ENCODE measurements at places on chromosomes 13 and 19.

DNA sequence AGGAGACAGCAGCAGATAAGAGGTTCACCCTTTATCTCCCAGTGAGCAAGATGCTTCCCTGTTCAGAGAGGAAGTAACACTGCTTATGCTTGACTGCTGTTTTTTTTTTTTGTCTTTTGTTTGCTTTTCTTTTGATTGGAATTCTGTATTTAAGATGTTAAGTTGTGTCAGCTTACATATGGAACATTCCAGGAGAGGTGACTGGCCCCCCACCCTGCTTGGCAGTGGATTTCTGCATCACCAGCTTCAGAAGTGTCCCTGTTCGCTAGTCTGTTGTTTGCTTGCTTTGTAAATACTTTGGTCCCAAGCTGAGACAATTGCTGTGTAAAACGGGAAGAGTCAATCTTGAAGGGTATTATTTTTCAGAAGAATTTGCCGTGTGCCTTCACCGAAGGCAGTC lies 43.0 kb downstream of the IFT88 start:
- no peak for DNase-seq

- no peak for DNase-seq
Observed at GRCh38 chr19:36819130-36819630, 19.0 kb downstream of the ZNF790 start.

GRCh38 chr13:41137951-41138350 lies 5.3 kb upstream of the KBTBD6 start:
- peak; percentile 74 for DNase-seq

DNA sequence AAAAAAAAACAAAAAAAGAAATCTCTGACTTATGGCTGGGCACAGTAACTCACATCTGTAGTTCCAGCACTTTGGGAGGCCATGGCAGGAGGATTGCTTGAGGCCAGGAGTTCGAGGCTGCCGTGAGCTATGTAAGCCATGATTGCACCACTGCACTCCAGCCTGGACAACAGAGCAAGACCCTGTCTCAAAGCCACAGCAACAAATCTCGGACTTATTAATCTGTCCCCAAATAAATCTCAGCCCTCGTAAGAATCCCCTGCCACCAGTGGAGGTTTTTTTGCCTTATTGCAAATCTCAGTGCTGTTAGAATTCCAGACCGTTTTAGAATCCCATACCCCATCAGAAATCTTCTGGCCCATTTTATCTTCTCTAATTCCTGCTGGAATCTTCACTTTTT lies 4.9 kb downstream of the SHKBP1 start:
- DNase-seq = no peak

DNA sequence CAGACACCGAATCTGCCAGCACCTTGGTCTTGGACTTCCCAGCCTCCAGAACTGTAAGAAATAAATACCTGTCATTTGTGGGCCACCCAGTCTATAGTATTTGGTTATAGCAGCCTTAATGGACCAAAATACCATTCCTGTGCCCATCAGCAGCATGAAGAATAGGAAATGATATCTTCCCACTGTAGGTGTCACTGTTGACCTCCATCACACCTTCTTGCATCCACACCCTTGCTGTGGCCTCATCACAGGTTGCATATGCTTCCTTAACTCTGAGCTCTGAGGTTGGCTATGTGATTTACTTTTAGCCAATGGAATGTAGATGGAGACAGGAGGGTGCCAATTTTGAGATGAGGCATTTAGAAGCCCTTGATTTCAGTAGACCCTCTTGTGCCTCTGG lies 242.0 kb upstream of the TSHZ3 start:
- DNase-seq = no peak

DNA sequence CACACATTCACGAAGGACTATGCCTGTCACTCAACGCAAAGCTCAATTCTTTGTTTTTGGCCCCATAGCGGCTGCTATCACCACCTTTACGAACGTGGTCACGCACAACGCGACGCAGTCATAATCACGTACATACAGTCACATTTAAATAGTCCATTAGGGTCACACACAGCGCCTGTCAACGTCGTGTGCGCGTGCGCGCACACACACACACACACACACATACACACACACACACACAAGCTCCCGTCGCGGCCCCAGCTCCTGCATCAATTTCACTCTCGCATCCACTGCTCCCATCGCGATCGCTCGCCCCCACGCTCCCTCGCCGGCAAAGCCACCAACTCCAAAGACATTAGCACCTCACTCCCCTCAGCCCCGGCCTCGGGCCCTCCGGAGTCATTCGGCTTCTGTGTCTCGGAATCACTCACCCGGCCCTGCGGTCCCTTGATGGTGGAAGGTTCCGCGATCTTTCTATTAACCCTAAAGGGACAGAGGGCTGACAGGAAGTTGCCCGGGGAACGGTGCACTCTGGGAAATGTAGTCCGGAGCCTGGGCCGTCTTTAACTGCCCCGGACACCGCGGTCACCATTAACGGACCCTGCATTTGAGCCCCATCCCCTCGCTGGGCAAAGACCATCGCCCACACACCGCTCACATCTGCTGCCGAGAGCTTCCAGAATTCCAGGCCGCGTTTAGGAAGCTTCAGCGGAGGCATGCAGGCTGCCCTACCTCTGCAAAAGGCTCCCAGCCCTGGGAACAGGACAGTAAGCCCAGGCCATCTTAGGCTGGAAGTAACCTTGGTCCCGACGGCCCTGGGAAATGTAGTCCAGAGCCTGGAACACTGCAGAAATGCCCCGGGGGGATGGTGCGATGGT lies at the start of gene ZNF790:
ZNF790 (minus strand) TSS at position 482 of the 878 bp plus-strand sequence. CDS start 12,768 bp downstream, outside the sequence.
- peak; percentile 86 for DNase-seq

GRCh38 chr19:58181902-58182576 lies 822 bp upstream of the ZNF274 start:
- peak; percentile 21 for DNase-seq

DNA sequence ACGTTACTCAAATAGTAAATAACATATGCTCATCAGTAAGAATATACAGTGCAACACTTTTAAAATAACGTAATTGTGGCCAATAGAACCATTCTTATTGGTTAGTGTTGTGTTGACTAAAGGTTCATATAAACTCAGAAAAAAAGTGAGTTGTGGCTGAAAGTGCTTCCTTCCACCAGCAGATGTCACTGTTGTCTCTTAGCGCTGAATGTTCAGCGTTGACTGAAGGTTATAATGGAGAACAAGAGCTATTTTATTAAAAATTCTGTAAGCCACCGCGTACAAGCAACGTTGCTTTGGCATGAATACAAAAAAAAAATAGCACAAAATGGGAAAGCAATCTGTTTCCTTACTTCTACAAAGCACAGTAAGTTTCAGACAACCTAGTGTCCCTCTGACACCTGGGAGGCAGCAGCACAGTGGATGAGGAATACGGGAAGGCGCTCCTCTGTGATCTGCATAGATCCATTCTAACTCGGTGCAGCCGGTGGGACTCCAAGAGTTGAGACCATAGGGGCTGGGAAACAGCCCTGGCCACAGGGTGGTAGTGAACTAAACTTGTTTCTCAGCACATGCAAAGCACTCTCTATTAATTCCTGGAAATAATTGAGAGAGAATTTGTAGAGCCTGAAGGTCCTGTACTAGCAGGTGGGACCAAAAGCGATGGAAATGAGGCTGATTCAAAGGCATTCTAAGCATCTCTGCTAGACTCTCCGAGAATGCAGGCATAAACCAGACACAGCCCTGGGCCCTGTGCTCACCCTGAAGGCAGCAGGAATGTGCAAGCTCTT lies 23.9 kb upstream of the OXGR1 start:
- DNase-seq = peak; percentile 44

DNA sequence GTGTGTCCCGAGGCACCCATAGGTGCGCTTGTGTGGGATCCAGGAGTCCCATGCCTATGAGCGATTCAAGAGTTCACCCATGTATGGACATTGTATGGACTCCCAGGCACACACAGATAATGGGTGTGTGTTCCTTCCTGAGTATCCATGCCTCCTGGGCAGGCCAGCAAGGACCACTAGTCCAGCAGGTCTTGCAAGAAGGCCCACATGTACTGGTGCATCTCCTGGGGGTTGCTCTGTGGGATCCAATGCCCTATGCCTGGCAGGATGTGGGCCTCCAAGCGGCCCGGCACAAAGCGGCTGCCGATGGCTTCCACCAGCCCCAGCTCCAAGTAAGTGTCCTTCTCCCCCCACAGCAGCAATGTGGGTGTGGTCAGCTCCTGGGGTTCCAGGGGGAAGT lies 5.0 kb downstream of the EPHX3 start:
- DNase-seq = no peak

DNA sequence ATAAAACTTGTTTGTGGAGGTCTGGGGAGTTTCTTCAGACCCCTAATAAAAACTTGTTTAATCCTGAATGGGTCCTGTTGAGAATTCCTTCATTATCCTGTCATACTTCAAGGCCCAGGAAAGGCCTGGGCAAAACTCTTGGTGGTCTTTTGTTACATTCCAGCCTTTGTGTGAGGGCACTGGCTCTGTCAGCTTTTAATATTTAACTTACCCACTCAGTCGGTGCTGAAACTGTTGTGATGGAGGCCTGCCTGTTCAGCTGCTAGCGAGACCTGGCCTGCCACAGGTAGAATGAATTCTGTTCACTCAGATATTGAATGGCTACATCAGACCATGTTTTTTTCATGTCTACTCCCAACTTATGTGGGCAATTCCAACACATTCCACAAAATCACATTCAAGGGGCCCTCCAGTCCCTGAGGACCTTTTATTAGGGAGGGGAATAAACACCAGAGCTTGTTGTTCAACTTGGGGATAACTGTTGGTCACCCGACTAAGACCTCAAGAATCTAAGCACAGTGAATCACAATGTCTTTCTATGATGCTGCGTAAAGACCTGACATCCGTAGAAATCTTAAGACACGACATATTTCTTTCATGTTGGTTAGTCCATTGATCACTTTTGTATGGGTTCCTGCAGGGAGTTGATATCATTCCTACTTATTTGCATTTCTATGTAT lies 12.5 kb downstream of the NLRP8 start:
- no peak for DNase-seq

- DNase-seq = no peak
Observed at GRCh38 chr13:32317716-32318465, 2.6 kb downstream of the BRCA2 start.

- DNase-seq = no peak
Observed at GRCh38 chr13:86906127-86906874, 764.9 kb upstream of the SLITRK5 start.

DNA sequence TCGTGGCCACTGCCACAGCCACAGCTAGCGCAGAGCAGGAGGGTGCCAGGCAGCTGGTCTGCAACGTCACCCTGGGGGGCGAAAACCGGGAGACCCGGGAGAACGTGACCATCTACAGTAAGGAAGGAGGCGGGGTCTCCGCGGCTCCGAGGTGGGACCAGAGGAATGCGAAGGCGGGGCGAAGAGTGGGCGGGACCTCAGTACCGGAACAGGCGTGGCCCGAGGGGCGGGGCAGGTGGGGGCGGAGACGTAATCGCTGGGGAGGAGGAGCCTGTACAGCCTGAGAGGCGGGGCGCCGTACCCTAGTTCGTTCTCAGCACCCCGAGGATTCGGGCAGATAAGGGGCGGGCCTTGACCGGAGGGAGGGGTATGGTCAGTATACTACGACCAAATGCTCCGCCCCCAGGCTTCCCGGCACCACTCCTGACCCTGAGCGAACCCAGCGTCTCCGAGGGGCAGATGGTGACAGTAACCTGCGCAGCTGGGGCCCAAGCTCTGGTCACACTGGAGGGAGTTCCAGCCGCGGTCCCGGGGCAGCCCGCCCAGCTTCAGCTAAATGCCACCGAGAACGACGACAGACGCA lies 2.5 kb downstream of the ICAM5 start:
- peak; percentile 84 for DNase-seq

GRCh38 chr19:29560313-29561075 lies 34.7 kb downstream of the VSTM2B start:
- no peak for DNase-seq

- DNase-seq = no peak
Observed at GRCh38 chr13:36160297-36160696, 29.1 kb upstream of the DCLK1 start.

DNA sequence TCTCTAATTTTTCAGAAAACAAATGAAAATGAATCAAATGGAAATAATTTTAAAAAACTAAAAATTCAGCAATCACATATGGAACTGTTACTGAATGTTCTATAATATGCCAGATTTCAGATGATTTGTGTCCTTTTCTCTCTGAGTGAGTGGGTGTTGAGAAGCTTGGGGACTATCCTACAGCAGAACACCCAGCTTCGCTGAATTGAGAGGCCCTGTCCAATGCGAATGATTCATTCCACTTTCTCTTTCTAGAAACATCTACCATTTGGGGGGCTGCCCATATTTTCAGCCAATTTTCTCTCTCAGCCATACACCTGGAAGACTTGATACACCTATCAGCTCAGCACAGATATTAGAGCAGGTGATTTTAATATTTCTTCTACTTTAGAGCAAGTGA lies 1666.7 kb downstream of the EFNB2 start:
- DNase-seq = no peak
